ENCODE measurements at places on chromosomes 2 and 18.

DNA sequence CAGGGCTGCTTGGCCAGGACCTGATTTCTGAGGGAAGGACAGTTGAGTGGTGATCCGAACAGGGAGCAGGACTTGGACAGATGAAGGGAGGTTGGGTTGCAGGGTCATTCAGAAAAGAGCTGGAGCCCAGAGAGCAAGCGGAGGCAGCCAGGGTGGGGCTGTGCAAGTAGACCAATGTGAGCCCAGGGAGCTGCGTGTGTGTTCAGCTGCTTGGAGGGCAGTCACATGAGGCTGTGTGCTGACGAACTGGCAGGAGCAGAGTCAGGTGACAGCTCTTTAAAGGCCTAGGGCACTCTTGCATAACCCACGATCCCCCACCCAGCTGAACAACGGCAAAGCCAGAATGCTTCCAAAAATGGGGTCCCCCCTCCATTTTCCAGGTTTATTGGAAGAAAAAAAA is 4.6 kb upstream of the MLPH start:
- DNase-seq, result peak; percentile 72

DNA sequence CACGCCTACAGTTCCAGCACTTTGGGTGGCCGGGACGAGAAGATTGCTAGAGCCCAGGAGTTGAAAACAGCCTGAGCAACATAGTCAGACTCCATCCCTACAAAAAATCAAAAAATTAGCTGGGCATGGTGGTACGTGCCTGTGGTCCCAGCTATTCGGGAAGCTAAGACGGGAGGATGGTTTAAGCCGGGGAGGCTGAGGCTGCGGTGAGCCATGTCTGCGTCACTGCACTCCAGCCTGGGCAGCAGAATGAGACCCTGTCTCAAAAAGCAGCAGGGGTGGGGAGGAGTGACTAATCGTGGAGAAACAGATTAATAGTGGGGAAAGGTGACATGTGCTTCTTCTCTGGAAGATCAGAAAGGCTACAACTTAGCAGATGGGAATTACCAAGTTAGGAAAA is 58.1 kb upstream of the GPC1 start:
- DNase-seq, result no peak

GRCh38 chr18:57008001-57008686 is 138.7 kb upstream of the BOD1L2 start:
- no peak for DNase-seq

DNA sequence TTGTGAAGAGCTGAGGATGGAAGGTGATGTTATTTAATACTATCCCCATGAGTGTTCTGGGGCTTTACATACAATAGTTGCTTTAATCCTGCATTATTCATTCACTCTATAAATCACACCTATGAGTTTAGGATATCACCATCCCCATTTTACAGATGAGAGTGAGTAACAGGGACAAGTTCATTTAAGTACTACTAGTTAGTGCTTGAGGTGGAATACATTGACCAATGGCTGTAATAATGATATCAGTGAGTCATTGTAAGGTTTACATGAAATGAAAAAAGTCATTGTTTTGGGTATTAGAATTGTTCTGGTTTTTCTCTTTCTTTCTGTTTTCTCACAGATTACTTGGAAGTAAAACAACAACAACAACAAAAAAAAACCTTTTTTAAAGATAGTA is 42.5 kb downstream of the TANC1 start:
- DNase-seq, result no peak

- no peak for DNase-seq
Measured at GRCh38 chr2:100664021-100664755, 101.4 kb downstream of the PDCL3 start.

GRCh38 chr2:17136877-17137276 is 381.4 kb downstream of the RAD51AP2 start:
- DNase-seq, result no peak

DNA sequence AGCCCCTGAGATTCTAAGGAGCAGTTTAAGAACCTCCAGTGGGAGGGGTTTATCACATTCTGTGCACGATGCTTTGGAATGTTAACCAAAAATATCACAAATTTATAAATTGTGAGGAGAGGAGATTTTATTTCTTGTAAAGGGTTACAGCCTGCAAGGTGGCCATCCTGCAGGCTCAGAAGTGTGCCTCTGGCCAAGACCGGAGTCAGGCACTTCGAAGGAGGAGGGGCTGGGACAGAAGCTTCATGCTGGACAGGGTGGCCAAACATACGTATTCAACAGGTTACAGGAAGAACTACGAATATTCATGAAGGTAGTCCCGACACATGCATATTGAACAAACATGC is 144.1 kb upstream of the NCK2 start:
- DNase-seq, result no peak

GRCh38 chr2:166487171-166487570 is 6.9 kb downstream of the SCN7A start:
- no peak for DNase-seq

DNA sequence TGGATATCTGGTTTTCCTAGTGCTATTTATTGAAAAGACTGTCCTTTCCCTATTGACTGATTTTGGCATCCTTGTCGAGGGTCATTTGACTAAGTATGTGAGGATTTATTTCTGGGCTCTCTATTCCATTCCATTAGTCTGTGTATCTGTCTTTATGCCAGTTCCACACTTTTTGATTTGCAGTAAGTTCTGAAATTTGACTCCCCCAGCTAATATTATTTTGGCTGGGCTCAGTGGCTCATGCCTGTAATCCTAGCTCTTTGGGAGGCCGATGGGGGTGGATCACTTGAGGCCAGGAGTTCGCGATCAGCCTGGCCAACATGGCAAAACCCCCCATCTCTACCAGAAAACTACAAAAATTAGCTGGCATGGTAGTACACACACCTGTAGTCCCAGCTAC is 46.8 kb upstream of the GAREM2 start:
- DNase-seq, result no peak

DNA sequence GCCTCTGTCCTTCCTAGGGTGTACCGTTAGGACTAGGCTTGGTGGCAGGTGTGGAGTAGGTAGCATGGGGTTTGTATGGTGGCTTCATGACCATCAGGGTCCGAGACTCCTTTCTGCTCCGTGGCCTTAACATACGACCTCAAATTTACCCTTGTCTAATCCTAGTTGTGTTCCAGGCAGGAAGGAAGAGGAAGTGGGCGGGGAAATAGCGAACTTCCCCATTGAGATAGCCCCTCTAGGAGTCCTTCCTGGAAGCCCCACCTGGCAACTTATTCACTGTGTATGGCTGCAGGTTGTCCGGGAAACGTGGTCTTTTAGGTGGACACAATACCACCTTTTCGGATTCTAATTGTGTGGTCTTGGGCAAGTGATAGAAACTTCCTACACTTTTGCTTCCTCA is 9.3 kb downstream of the CD8A start:
- DNase-seq, result no peak

- no peak for DNase-seq
Measured at GRCh38 chr2:18987016-18987415, 371.4 kb downstream of the OSR1 start.

DNA sequence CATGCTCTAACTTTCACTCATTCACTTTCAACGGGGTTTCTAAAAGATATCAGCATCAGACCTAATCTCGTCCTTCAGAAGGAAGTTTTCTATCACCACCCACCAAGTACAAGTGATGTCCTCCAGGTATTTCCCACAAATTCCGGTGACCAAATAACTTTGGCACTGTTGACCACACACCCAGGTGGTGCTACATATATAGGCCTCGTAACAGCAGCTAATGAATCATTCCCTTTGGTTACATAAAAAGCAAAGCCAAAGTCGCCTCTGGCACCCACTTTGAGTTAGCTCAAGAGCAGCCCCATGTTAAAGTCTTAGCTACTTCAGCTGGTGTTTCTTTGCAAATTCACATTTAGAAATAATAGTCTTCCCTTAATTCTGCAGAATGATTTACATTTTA is 138.2 kb upstream of the OSR1 start:
- no peak for DNase-seq

DNA sequence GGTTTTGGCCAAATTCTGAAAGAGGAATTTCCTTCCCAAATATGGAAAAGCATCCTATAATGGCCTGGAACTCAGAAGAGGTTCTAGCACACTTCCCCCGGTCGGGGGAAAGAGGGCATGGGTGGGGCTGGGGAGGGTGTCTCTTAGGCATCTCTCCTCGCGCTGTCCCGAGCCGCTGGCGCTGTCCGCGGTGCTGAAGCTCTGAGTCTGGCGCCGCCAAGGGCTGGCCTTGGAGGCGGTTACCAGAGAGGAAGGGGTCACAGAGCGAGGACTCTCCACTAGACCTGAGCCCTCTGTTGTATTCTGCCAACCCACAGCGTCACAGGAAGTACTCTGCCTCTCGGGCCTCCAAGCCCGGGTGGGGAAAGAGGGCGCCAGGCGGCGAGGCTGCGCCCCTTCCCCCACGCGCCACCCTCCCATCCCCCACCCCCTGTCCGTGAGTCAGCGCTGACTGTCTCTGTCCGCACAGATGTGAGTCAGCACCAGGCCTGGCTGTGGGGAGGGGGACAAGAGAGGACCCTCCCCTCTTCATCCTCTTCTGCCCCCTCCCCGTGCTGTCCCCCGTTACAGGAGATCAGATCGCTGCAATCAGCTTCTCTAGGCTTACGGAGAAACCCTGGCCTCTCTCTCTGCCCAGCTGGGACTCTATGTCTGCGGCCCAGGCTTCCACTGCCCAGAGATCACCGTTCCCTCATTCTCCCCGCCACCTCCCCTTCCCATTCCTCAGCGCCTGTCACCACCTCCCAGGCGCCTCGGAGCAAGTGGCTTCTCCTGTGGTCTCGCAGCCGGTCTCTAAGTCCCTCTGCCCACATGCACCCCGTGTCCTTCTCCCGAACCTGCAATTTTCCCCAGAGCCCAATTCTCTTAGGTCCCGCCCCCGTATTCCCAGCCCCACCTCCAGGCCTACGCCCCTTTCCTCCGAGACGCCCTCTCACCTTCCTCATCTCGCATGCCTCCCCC is 779 bp downstream of the PTPRN start:
- peak; percentile 87 for DNase-seq

- DNase-seq, result no peak
Measured at GRCh38 chr2:69036926-69037325, 23.9 kb downstream of the ANTXR1 start.

- no peak for DNase-seq
Measured at GRCh38 chr18:46419391-46420141, 237.5 kb downstream of the LOXHD1 start.

DNA sequence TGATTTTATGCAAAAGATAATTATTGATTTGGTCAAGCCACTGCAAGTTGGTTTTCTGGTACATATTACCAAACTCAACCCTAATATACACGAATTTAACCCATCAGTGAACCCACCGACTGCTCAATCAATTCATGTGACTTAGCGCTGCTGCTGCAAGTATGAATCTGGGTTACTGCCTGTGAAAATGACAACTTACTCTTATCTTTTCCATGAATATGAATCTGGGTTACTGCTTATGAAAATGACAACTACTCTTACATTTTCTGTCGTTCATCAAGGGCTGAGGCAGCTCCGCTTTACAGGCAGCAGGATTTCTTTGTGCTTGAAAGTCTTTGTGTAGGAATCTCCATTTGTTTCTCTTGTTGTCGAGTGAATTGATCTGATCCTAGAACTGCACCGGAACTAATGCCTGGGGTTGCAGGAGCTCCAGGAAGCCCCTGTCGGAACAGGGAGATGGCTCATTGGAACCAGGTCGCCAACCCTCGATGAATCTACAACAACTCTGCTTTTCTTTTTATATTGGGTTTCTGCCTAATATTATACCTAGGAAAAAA is 22.1 kb upstream of the ALKAL2 start:
- DNase-seq, result no peak

DNA sequence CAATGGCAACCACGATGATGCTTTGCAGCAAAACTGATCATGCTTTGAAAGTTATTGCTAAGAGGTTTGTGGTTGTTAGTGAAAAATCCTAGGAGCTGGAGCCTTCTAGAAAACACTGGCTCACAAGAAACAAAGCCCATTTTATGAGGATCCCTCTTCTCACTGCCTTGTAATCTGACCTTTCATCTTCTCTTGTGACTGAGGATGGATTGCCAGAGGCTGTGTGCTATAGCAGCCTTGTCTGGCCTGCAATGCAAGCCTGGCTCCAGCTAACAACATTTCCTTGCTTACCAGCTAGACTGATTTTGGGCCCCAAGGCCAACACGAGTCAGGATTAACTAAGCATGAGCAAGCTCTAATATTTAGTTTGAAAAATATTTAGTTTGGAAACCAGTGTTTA is 13.1 kb downstream of the PIEZO2 start:
- no peak for DNase-seq

DNA sequence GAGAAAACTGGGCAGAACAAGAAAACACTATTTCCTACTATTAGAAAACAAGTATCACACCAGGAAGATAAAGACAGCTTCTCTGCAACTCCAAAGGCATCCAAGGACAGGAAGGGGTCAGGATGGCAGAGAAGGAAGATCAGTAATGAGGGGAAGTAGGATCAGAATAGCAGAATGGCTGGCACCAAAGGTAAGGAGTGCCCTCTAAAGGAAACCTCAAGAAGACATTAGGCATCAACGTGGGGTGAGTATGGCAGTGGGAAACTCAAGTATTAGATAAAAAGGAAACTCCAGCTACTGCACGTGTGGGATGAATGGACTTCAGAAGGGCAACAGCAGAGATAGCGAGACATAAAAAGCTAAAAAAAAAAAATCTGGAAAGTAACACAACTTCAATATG is 25.9 kb downstream of the HDLBP start:
- peak; percentile 41 for DNase-seq

DNA sequence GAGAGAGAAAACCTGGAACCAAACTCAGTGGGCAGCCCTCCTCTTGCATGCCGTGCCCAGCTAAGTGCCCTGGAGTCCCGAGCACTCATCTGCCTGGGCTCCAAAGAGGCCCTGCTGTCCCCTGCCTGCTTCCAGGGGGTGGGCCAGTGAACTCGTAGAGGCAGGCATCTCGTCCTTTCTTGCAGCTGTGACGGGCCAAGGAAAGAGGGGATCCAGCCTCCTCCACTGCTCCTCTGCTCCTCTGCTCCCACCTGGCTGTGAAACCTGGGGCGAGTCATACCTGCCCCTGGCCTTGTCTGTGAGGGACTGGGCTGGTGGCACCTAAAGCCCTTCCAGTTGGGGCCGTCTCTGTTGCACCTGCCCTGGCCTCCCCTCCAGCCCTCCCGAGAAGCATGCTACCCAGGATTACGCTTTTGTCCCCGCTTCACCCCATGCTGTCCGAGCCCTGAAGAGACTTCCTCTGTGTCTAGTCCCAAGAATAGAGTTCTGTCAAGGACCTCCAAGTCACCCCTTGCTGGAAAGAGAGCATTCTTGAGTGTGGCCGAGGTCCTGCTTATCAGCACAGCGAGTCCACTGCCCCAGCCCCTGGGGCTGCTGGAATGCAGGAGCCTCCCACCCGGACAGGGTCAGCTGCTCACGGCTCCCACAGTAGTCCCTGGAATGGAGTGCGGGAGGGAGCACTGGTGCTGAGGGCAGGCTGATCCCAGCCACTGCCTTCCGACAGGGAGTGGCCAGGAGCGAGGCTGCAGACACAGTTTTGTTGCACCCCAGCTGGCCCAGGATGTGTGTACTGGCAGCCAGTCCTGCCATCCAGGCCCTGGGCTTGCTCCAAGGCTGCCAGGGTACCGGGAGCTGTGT is 14.3 kb downstream of the KCNK3 start:
- DNase-seq, result no peak

Measured in hematopoietic multipotent progenitor cell treated with erythropoietin and hydrocortisone succinate and interleukin-3 and kit ligand, for 6 days (in vitro differentiated cells).